ENCODE measurements at places on chromosomes 12 and 14. TPM values are rescaled to one million over a fixed set of nuclear protein-coding genes. Genes with fewer than 3 reads are reported as not detected.

The CCNT1 gene
- polyA plus RNA-seq, result 16.9 TPM

The KRT82 gene
- polyA plus RNA-seq, result not detected

The LRTM2 gene
- polyA plus RNA-seq, result not detected

The TPPP2 gene
- not detected for polyA plus RNA-seq

The DLGAP5 gene
- polyA plus RNA-seq, result 18.3 TPM

The CMA1 gene
- not detected for polyA plus RNA-seq

The DDX11 gene
- polyA plus RNA-seq, result 8.5 TPM

The RPGRIP1 gene
- not detected for polyA plus RNA-seq

- DNase-seq, result no peak
Measured at GRCh38 chr14:74945261-74945851, 10.0 kb downstream of the PGF start.

GRCh38 chr14:101192661-101193000, 289.1 kb upstream of the RTL1 start:
- no peak for DNase-seq

DNA sequence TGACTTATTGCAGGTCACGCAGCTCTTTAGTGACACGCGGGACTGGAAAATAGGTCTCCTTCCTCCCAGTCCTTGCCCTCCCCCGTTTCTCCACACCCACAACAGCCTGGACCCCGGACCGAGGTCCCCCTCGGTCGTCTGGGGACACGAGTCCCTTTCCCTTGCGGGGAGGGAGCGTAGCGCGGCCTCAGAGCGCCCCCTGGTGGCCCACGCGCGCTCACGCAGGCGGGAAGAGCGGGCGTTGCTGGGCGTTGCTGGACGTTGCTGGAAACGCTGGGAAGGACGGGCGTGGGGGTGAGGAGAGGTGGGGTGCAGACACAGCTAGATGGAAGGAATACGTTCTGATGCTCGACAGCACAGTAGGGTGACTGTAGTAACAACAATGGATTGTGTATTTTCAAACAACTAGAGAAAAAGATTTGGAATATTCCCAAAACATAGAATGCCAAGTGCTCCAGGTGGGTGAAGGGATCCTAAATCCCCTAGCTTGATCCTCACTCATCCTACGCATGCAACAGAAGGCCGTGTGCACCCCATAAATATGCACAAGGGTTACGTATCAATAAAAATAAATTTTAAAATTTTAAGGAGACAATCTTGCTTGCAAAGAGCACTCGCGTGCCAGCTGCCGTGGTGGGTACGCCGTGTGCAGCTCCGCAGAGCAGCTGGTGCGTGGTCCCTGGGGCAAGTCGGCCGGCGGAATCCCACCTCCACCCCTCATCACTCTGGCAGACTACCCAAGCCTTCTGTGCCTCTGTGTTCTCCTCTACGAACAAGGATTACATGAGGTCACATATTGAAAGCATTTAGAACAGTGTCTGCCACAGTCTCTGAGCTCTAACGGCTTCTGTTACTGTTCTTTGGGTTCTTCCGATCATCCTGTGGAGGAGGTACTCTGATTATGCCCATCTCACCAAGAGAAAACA, 87.4 kb downstream of the B4GALNT3 start:
- DNase-seq, result no peak

DNA sequence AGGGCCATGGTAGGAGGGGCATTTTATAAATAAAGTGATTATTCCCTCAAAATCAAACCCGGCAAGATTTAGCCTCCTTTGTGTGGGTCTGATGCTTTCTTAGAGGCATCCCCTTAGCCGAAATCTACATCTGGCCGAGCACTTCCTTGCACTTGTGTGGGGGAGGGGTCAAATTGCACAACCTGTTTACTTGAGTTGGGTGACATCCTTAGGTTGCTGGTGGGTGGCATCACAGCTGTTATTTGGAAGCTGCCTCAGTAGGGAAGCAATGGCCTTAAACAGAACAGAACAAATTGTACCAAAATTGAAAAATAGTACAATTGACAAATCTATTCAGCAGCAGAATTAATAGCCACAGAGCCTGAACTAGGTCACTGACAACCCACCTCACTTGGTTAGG, 546.1 kb downstream of the SNAPC1 start:
- DNase-seq, result no peak

GRCh38 chr12:105852496-105852895, 286.3 kb downstream of the NUAK1 start:
- DNase-seq, result no peak

GRCh38 chr12:120981407-120981941, 3.1 kb downstream of the HNF1A start:
- DNase-seq, result no peak

GRCh38 chr14:33855672-33856071, 95.2 kb downstream of the EGLN3 start:
- no peak for DNase-seq

DNA sequence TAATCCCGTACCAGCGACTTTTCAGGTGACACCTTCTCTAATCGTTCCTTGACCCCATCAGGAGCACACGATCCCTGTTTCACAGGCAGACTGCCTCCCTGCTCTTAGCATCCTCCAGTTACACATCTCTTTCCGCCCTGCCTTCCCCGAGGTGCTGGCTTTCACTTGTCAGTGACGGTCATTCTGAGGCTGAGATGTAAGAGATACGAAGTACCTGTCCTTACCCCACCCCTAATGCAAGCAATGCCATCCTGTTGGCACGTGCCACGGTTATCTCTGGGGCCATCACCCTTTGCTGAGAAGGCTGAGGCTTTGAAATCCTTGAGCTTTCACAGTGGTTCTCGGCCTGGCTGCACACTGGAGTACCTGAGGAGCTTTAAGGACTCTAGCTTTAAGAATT, 24.4 kb downstream of the B4GALNT3 start:
- DNase-seq, result no peak

DNA sequence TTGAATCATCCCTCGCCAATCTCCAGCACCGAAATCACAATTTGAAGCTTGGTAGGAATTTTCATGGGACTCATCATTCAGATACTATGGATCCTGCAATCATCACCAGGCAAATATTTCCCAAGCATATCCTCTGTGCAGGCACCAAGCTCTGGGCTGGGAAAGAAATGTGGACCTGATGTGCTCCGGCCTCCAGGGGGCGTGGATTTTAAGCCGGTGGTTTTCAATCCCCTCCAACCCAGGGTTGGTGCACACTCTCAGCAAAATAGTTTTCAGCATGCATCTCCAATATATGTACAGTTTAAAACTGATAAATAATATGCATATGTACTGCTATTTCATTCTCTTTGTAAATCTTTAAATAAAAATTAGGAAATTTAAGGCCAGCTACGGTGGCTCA, 98.9 kb downstream of the RBM19 start:
- DNase-seq, result no peak

DNA sequence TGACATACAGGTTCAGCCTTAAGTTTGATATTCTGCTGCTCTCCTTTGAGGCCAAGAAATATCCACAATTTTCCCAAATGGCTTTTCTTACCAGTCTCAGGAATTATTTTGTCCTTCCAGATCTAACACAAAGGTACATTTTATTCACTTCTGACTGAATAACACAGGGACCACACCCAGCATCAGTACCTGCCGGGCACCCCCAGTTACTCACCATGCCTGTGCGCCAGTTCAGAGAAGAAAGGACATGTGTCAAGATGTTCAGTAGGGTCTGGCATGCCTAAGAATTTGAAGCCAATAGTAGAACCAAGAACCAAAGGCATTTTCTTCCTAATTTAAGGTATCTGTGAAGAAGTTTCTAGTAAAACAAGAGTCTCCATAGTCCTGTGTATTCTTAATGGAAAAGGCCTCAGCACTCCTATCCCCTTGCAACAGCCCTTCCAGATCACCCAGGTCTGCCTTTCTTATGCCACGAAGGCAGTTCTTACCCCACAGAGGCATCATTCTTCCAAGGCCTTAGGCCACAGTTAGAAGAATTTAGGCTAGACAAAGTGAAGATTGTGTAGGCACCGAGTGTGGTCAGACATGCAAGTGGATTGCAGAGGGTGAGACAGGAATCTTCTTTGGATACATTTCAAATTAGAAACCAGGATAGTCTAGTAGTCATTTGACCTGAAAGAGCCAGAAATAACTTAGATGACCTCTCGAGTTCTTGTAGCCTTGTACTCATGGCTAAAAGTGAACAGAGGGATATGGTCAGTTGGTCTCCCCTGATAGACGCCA, 140.1 kb upstream of the HIF1A start:
- DNase-seq, result no peak

DNA sequence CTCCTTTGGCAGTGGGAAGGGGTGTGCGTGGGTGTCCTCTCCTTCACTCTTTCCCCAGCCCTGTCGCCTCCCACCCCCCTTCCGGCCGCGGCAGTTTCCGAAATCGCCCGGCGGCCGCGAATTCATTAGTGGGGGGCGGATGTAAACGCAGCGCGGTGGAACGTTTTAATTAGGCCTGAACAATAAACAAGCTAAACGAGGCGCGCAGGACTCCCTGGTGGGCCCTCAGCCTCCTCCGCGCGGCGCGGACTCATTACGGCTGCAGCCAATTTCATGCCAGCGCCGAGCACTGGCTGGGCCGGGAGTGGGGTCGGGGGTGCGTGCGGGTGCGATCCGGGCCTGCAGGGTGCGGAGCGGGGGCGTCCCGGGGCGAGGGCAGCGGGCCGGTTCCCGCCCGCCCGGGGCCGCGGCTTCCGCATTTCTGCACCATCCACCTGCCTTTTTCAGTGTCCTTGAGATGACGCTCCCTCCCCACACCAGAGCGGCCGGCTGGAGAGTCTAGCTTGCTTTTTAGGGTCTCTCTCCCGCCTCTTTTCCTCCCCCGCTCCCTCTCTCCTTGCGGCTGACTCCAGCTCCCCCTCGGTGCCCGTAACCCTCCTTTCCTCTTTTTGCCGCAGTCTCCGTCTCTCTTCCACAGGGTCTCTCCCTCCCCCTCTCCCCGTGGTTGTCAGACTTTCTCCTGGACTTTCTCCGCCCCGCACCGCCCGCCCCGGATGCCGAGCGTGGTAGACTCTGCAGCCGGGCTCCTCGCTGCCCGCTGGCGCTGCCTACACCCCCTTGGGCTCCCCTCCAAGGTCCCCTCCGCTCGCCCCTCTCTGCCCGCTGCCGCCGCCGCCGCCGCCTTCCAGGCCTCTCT, at the start of gene CISTR:
TSS of gene CISTR (minus strand) at position 644 of the 856 bp plus-strand sequence.
- DNase-seq, result no peak

DNA sequence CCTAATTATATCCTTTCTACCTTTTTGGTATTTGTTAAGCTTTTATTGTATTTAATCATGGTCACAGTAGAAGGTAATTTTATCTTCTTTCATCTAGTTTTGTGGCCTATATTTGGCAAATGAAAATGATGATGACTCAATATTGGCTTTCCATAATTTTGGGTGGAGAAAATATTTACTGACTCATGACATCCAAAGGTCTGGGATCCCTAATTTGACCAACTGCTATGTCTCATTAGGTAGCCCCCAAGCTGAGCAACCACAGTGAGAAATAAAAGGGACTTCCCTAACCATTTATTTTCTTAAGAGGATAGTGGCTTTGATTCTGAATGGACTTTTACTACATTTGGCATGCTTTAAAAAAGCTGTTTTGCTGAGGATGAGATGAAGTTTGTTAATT, 289.5 kb downstream of the RMST start:
- DNase-seq, result no peak

GRCh38 chr14:71121711-71122110, 214.5 kb downstream of the PCNX1 start:
- DNase-seq, result no peak

- DNase-seq, result no peak
Measured at GRCh38 chr14:85531141-85531586, 1.2 kb downstream of the FLRT2 start.

DNA sequence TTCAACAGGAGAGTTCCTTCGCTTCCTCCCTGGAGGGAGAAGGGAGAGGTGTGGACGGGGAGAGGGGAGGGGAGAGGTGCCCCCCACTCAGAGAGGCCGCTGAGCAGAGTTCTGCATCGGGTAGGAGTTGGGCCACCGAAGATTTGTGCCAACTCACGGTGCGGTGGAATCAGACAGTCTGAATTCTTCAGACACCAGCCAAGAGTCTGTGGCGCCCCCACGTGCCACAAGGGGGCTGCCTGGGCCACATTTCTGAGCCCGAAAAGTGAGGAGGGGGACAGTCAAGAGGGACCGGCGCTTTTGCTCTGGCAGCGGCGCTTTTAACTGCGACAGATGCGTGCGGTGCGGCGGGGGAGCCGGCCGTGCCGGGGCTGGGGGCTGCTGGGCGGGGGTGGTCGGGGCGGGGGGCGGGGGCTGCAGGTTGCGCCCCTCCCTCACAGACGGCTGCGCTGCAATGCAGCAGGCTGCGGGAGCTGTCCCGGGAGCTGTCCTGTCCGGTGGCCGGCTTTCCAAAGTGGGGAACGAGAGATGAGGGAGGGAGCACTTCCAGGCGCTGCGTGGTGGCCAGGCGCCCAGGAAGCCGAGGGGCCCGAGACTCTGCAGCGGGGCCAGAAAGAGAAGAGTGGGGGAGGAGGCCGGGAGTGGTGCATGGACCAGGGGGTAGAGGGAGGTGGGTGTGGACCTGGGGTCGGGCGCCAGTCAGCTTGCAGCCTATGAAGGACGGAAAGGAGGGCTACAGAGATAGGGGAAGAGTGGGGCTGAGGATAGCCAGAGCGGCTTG, 975 bp upstream of the RTL1 start:
- DNase-seq, result no peak

DNA sequence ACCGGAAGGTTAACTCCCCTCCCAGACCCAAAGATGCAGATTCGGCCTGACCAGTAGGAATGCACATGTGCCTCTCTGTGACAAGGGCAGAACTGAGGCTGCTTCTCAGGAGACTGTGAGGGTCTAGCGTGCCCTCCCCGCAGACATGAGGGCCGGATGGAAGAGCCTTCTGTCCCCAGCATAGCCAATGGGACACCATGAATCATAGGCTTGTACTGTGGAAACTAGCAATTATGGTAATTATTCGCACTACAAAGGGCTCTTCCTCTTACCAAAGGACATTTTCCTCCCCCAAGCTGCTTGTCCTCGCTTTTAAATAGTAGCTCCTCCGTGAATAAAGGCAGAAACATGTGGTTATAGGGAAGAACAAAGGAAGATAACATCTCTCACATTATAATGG, 6.2 kb downstream of the COA8 start:
- DNase-seq, result no peak

GRCh38 chr12:67943141-67943892, 45.9 kb upstream of the IFNG-AS1 start:
- peak; percentile 41 for DNase-seq

GRCh38 chr12:100031836-100032235, 47.1 kb upstream of the ANKS1B start:
- peak; percentile 8 for DNase-seq

DNA sequence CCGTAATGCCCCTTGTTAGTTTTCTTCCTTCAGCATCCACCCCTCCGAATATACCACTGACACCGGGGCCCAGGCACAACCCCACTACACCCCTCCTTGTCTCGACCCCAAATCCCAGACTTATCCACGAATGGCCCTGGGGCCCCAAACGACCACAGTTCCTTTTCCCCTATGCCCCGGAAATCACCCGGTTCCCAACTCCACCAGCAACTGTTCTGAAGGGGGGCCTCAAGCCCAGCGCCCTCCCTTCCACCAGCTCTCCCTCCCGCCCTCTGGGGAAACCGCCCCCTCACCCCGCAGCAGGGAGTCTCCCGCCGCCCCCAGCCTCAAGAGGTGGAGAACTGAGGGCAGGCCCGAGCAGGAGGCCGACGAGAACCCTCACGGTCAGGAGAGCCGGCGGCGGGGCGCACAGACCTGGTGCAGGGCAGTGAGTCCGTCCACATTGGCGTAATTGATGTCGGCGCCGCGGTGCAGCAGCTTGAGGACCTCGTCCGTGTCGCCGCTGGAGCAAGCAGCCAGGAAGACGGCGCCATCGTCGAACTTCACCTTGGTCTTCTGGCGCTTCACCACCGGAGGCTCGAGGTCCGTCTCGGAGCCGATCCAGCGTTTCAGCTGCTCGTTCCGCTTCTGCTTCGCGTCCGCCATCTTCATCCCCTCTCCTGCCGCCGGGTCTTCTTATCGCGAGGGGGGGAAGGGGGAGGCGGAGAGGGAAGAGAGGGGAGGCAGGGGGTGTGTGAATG, 446 bp downstream of the PPP1R12A start:
- DNase-seq, result no peak

Data from BJ (cell line).